ENCODE measurements at places on chromosomes 1 and 21.

DNA sequence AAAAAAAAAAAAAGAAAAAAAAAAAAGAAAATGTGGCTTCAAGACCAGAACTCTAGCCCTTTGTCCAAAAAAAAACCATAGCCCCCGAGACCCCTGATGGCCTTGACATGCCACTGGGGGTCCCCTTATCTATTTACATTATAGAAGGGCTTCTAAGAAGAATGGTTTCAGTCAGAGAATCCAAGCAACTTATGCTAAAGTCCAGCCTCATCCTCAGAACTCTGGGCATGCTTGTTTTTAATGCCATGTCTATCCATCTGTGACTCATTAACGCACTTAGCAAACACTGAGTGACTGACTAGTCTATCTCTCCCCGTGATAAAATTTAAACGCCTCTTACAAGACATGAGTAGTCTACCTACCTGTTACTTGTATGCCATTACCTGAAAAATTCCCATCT, 29.3 kb downstream of the ERG start:
- DNase-seq: no peak

- DNase-seq: peak; percentile 65
Measured at GRCh38 chr1:170967042-170967910, 31.9 kb downstream of the MROH9 start.

DNA sequence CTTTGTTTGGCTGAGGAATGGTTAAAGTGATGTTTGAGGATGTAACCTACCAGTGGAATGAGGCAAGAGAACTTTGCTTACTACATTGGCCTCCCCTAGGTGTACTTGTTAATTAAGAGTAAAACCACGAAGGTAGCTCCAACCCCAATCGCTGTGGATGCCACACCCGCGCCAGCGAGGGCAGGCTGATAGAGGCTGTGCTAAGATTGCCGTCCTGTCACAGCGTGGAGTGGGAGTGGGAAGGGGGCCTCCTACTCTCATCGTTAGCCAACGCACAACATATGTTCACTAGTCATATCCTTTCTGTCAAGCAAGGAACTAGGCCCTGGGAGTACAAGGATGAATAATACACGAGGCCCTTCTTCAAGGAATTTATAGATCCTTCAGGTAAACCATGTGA, 99.6 kb downstream of the RUNX1 start:
- no peak for DNase-seq

DNA sequence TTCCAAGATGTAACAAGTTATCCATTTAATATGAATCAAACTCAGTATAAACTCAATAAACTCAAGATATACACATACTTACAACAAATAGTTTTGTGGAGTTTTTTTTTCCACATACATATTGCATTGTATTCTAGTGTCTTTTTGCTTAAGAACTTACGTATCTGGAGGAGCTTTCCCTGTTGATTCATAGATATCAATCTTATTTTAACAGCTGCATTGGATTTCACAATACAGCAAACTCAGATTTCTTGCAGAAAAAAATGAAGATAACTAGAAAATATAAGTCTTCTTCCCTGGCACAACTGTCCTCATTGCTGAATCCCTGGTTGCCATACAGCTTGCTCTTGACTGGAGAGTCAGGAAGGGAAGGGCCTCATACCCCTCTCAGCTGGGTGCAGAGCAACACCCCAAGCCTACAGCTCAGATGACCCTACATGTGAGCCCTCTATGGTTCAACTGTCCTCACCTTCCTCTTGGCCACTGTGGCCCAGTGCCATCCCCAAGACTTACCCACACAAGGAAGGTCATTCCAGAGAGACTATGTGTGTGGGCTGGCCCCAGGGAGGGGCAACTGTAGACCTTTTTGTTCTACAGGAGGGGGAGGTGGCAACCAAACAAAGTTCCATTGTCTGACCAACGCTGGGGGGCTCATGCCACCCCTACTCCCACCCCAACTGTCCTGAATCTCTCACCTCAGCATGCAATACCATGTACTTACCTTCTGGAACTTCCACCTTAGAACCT, 1.7 kb downstream of the MPZ start:
- DNase-seq: peak; percentile 68
